DND-41 (cell line): ENCODE measurements at places on chromosomes 4 and X.

- DNase-seq: no peak
Measured at GRCh38 chr4:174461466-174462106, 60.7 kb downstream of the HPGD start.

DNA sequence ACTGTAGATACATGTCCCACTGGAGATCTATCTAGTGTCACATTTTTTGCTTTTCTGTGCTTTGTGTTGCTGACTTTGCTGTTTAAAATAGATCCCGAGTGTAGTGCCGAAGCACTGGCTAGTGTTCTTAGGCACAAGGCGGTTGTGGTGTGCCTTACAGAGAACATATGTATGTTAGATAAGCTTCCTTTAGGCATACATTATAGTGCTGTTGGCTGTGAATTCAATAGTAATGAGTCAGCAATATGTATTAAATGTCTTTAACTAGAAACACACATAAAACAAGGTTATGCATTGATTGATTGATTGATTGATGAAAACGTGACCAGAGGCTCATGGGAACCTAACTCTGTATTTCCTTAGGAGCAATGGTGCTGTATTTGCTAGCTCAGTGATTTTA lies 56.2 kb downstream of the COX7B2 start:
- no peak for DNase-seq

DNA sequence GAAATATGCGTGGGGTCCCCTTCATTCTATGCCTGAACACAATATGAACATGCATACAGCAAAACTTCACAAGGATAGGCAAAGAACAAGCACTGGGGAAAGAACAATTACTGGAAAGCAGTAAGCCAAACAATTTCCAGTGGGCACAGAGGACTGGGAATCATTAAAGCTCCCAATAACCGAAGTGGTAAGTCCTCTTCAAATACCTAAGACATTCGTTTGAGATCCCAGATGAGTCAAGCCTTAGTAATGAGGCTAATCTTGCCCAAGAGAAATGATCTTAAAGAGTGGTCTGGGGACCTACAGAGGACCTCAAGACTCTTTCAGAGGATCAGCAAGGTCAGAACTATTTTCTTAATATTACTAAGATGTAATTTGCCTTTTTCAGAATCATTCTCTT lies 28.6 kb downstream of the ANAPC10 start:
- no peak for DNase-seq

DNA sequence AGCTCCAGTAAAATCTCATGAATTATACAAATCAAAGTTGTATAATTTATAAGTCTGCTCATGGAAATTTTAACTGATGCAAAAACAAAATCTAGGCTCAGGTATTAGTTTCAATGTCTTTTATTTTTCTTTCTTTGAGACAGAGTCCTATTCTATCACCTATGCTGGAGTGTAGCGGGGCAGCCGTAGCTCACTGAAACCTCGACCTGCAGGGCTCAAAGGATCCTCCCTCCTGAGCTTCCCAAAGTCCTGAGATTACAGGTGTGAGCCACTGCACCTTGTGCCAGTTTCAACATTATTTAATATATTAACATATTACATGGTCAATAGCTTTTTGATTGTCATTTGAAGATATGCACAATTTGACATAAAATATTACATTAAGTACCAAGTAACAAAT lies 678.7 kb downstream of the ARAP2 start:
- no peak for DNase-seq

GRCh38 chrX:119635179-119635578 lies 29.0 kb upstream of the NKRF start:
- no peak for DNase-seq

DNA sequence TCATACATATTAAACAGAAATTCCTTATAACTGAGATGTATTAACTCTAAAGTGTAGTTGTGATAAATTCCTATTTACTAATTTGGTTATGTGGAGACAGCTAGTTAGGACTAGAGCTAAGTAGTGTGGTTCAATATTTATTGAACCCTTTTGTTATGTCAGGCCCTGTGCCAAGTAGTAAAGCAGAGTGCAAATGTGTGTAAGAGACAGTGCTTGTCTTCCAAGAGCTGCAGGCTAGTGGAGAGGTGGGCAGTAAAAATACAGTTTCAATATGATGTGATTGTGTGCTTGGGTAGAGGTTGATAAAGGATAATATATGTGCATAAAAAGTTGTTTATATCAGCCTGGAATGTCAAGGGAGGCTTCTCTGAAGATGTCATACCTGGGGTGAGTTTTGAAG lies 80.0 kb downstream of the TBC1D19 start:
- no peak for DNase-seq

- no peak for DNase-seq
Measured at GRCh38 chr4:110480746-110481271, 4.9 kb downstream of the ENPEP start.

- DNase-seq: peak; percentile 30
Measured at GRCh38 chr4:76748649-76749048, 149.3 kb downstream of the SOWAHB start.

- DNase-seq: no peak
Measured at GRCh38 chr4:73822812-73823504, 13.5 kb upstream of the CXCL6 start.

- DNase-seq: no peak
Measured at GRCh38 chr4:84596826-84597225, 13.9 kb downstream of the CDS1 start.

DNA sequence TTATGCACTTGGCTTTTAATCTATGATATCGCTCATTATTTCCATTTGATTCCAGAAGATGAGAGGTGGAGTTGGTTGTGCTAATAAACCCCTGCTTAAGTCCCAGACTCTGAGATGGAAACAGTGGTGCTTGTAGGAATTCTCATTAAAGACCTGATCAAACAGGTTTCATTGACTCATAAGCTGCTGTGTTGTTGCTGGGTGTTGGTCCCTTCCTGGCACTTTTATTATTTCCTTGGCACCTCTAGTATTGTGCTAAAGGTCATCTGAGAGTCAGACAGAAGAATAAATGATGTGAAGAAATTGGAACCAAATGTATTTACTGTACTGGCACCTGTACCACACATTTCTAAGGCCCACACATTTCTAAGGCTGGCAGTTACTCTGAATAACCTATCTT lies 544.7 kb upstream of the NR3C2 start:
- no peak for DNase-seq

- no peak for DNase-seq
Measured at GRCh38 chr4:73985528-73985852, 2.5 kb downstream of the PPBP start.

- DNase-seq: no peak
Measured at GRCh38 chr4:188195389-188195985, 56.2 kb downstream of the TRIML1 start.

- DNase-seq: no peak
Measured at GRCh38 chr4:25865586-25865985, 2.8 kb upstream of the SEL1L3 start.

- DNase-seq: peak; percentile 36
Measured at GRCh38 chr4:150297861-150298474, 219.7 kb downstream of the DCLK2 start.

- DNase-seq: no peak
Measured at GRCh38 chr4:73103799-73104503, 34.4 kb upstream of the COX18 start.

GRCh38 chr4:123846561-123846960 lies 450.0 kb downstream of the SPRY1 start:
- DNase-seq: no peak

DNA sequence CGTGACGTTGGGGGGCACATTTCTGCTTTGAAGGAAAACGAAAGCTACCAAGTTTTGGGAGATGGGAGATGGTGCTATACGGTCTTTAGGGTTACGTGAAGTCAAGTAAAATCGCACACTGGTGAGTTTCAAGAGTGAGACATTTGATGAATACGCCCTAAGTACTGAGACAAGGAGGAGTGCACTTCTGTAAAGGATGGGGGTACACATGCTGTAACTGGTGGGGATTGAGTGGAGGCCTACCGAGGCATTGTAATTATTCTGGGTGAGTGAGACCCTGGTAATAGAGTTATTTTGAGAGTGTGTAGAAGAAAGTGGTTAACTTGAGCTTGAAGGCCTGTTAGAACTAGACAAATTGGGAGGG lies 536 bp downstream of the SH3BGRL start:
- DNase-seq: peak; percentile 7

- no peak for DNase-seq
Measured at GRCh38 chrX:1661922-1662221, 47.0 kb downstream of the ASMT start.

GRCh38 chr4:82797040-82797404 lies 1.6 kb downstream of the SCD5 start:
- no peak for DNase-seq

GRCh38 chrX:35670889-35671288 lies 127.3 kb upstream of the MAGEB16 start:
- no peak for DNase-seq

- no peak for DNase-seq
Measured at GRCh38 chrX:45710081-45710801, 509.6 kb upstream of the DIPK2B start.

DNA sequence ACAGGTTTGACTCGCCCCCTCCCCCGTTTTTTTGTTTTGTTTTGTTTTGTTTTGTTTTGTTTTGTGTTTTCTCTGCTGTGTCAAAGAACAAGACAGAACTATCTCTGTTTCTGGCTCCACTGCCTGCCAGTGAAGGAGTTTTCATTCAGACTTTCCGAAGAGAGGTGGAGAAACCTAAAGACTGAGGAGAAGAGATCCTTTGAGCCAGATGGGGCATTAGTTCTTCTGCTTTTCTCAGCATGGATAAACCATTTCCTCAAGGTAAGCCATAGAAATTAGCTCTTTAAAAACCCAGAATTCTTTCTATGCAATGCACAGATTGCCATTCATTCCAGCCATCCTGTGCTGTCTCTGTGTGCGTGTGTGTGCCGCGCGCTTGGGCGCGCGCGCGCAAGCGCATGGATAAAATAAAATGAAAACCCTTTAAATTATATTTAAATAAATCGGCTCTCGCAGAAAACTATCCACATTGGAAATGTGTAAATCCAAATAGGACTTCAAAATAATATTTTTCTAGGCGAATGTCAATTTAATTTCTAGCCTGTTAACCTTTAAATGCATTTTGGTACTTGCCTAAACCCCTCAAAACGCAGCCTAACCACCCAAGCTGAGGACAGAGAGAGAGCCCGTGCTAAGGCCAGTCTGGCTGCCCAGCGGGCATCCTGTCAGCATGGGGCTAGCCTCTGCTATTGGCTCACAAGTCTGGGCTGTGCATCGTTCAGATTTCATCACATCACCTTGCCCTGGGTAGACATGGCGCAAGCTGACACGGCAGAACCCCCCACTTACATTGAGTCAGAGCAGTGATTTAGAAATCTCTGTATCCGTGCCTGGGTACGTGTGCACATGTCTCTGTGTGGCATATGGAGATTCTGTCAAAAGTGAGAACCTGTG lies 113.0 kb upstream of the VAMP7 start:
- DNase-seq: no peak
